Stimulated activated naive CD4-positive, alpha-beta T cell (primary cell): ENCODE measurements at places on chromosomes 2 and 18.

- no peak for DNase-seq
These were observed 225.7 kb downstream of the XIRP2 start for GRCh38 chr2:167114018-167114417.

GRCh38 chr2:113113807-113114206 is 13.6 kb upstream of the IL1RN start:
- no peak for DNase-seq

GRCh38 chr2:207078186-207078798 is 87.5 kb downstream of the KLF7 start:
- no peak for DNase-seq

GRCh38 chr2:120709608-120710041 is 26.0 kb upstream of the GLI2 start:
- no peak for DNase-seq

- no peak for DNase-seq
These were observed 82.3 kb downstream of the ACVR2A start for GRCh38 chr2:147927053-147927588.

- no peak for DNase-seq
These were observed 47.2 kb downstream of the EIF2AK3 start for GRCh38 chr2:88580088-88580487.

- DNase-seq = no peak
These were observed 43.3 kb downstream of the SERTAD2 start for GRCh38 chr2:64610316-64610855.

DNA sequence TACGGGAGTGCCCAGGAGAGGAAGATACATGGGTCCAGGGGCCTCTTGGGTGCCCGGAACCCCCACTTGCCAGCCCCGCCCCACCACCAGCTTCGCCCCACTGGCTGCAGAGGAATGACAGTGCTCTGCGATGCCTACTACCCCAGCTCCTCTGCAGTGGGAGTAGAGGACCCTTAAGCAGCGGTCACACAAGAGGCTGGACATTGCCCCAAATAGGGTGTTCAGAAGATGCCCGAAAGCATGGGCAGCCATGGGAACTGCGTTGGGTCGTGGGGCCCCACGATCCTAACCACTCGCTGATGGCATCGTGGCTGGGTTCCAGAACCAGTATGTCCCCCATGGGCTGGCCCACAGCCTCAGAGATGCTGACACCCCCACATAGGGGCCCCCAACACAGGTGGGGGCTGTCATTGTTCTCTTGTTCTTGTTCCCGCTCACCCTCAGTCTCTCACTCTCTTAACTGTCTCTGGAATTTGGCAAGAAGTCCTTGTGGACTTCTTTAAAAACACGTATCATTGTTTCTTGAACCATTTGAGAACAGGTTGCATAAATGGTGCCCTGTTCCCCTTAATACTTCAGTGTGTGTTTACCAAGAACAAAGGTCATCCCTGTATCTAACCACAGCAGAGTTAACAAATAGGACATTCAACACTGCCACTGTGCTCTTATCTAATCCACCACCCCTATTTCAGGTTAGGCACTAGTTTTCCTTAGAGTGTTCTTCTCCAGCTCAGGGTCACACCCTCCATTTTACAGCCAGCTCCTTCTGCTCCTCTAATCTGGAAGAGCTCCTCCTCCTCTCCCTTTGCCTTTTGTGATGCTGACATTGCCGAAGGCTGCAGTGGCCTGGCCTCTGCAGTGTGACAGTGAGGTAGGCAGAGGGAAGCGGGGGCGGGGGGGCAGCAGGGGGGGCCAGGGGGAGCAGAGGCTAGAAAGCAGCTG is 76.3 kb downstream of the STPG4 start:
- no peak for DNase-seq

DNA sequence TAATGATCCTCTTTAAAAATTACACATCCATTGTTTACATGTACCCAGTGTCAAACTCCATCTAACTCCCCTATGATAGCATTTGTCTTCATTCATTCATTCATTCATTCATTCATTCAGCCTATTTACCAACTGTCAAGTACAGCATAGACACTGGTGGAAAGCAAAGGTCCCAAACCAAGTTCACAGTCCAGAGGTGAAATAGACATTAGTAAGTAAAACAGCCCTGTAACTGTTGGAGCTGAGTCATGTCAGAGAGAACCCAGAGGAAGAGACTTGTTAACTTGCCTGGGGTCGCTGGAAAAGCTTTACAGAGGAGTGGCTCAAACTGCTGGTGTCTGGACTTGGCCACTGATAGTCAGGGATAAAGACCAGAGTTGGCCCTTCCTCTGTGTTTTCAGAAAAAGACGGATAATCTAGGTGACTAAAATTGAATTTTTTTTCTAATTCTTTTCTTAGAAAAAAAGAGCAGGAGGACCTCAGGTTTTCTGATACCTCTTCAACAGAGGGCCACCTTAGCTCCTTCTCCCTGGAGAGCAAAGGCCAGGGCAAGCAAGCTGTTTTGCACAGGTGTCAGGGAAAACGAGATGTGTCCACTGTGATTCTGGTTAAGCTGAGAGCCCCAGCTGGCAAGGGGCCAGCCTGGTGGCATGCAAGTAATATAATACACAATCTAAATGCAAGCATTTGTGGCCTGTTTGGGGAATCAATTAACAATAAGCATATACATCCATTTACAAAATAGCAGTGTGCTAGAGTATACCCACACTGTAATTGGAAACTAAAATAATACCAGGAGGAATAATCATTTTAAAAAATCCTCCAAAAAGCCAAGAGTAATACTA is 96.7 kb upstream of the SLC14A2 start:
- DNase-seq = no peak

DNA sequence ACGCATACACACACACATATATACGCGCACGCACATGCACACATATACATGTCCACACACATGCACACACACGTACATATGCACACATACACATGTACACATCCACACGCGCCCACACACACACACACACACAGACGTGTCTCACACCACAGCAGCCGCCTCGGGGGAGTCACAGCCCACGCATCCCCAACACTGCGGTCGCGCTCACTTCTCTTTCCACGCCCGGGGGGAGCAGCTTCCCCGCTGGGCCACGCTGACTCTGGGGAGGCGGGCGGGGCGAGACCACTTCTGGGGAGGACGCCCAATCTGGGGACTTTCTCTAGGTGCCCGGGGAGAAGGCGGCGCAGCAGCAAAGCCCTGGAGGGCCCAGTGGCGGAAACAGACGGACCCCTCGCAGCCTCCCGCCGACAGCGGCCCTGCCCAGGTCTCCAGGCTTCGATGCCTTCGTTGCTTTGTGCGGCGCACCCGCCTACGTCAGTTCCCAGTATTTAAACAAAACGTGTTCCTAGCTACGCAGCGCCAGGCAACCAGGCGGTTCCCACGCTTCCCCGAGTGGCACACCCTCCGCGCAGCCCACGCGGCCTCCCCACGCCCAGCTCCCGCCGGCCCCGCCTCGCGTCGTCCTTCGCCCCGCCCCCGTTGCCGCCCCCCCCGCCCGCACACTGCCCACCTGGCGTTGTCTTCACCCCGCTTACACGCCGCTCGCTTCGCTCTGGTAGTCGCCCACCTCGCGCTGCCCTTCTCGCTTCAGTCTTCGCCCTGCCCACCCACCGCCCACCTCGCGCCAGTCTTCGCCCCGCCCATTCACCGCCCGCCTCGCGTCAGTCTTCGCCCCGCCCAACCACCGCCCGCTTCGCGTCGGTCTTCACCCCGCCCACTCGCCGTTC is 810 bp upstream of the RBFA start:
- DNase-seq = peak; percentile 83

GRCh38 chr2:209086761-209087160 is 337.1 kb upstream of the MAP2 start:
- DNase-seq = no peak

- DNase-seq = no peak
These were observed 173.0 kb downstream of the NEDD4L start for GRCh38 chr18:58217052-58217451.

DNA sequence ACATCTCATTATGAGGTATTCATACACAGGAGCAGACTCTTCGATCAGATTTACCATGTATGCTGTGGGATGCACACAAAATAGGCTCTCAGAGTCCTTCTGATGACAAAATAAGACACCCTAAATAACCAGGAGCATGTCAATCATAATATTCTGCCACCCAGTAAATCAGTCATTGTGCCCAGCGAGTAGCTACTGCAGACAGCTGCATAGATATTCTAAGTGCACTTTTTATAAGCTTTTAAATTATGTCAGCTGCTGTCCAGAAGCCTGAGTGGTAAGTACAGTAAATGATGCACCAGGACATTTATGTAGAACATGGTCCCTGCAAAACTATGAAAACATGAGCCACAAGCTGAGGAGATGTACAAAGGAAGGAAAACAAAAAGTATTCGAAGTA is 102.9 kb downstream of the CCDC141 start:
- no peak for DNase-seq

- DNase-seq = no peak
These were observed 88.3 kb upstream of the ITGB6 start for GRCh38 chr2:160288324-160288723.

DNA sequence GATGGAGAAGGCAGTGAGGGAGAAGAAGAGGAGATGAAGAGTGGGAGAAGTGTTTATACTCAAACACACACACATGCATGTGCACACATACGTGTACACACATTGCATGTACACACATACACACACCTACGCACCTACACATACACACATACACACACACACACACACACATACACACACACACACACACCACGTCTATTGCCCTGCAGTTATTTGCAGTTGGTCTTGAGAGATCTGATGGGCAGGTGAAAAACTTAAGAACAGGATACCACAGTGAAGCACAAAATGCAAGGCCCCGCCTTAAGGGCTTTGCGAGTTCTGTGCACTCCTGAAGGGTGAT is 190.2 kb downstream of the MYCN start:
- no peak for DNase-seq

- no peak for DNase-seq
These were observed 296.0 kb upstream of the MC4R start for GRCh38 chr18:60668583-60668982.

GRCh38 chr2:42025151-42025582 is 22.7 kb upstream of the PKDCC start:
- DNase-seq = no peak

- DNase-seq = no peak
These were observed 219.5 kb downstream of the BCL2 start for GRCh38 chr18:63099848-63100629.

DNA sequence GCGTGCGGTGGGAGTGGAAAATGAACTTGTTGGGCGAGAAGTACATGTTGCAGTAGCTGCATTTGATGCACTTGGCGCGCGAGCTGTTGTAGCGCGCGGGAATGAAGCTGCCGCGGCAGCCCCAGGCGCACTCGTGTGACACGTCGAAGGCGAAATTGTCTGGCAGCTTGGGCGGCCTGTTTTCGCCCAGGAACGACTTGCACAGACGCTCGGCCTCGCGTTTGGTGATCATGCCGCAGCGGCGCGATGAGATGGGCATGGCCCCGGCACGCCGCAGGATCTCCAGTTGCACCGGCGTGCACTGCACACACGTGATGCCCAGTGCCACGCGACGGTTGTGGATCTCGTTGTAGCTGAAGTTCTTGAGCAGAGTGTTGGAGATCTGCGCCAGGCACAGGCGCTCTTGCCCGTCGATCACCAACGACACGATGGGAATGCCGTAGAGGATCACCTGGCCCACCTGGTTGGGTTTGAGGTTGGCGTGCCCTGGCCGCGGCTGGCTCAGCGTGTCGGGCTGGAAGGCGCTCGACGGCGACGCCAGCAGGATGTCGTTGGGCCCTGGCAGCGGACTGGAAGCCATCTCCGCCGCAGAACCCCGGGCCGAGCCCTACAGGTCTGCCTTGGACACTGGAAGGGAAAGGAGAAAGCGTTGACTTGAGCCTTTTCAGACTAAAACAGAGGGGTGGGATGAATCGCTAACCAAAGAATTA is 2.7 kb downstream of the SKOR2 start:
- DNase-seq = no peak

GRCh38 chr2:44197816-44198215 is 29.1 kb downstream of the PPM1B start:
- no peak for DNase-seq

GRCh38 chr2:186980787-186981550 is 132.0 kb upstream of the ZSWIM2 start:
- DNase-seq = no peak

DNA sequence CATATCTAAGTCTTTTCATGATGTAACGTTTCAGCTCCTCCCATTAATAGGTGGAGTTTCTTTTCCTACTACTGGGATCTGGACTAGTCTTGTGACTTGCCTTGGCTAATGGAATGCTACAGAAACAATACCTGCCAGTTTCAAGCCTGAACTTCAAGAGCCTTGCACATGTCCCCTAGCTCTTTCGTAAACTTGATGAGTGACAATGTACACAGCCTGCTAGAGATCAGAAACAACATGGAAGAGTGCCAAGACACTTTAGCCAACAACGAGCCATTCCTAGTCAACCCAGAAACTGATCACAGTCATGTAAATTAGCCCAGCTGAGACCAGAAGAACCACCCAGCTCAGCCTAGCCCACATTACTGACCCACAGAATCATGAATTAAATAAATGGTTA is 24.8 kb upstream of the STK39 start:
- DNase-seq = no peak

DNA sequence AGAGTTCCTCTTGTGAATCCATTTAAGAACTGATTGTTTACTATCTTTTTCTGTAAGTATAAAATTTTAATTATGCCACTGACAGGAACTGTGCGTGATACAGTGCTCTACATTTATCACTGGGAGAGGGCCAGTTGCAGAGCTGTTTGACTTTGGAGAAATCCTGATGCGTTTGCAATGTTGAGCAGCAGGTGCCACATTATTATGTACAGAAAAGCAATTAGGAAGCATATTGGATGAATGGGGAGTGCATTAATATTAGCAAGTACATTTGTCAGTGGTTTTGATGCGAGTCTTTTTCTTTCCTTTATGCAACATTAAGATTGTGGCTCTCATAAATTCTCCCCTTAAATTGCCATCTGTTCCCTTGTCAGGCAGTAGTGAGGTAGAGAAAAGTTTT is 302.3 kb upstream of the FANCL start:
- DNase-seq = no peak

GRCh38 chr2:69989009-69989408 is 27.6 kb upstream of the ASPRV1 start:
- no peak for DNase-seq

- DNase-seq = no peak
These were observed 35.0 kb downstream of the TPRKB start for GRCh38 chr2:73701968-73702665.

GRCh38 chr2:97747285-97747684 is 33.9 kb downstream of the ZAP70 start:
- DNase-seq = no peak
